Activated CD4-positive, CD25-positive, alpha-beta regulatory T cell (primary cell): ENCODE measurements at places on chromosomes 7 and 10.

- no peak for DNase-seq
Observed at GRCh38 chr7:121714559-121715303, 158.2 kb upstream of the PTPRZ1 start.

DNA sequence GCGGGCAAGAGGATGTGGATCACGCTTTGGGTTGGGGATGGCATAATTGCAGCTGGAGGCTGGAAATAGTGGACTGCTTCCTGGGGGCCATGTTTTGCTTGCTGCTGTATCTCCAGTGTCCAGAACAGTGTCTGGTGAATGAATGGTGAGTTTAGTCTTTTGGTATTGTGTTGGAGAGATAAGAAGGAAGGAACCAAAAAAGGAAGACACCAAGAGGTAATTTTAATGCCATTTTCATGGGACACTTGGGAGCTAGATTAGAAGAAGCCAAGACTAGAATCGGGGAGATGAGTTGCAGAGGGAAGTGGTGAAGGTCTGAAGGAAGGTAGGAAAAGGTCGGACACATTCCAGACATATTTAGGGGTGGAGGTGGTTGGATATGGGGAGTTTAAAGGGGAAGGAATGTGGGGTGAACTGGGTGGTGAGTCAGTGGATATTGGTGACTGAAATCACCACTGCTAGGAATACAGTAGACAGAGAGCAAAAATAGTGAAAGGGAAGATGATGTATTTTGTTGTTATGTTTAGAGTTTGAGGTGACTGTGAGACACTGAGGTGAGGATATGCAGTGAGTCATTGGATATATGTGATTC lies 76.7 kb downstream of the CCNY start:
- DNase-seq, result no peak

- no peak for DNase-seq
Observed at GRCh38 chr7:5215313-5215712, 25.3 kb downstream of the WIPI2 start.

- DNase-seq, result no peak
Observed at GRCh38 chr10:115974351-115974750, 298.7 kb downstream of the GFRA1 start.

GRCh38 chr7:51226916-51227535 lies 89.6 kb downstream of the COBL start:
- no peak for DNase-seq
